ENCODE measurements at places on chromosomes 12 and 14.

- no peak for DNase-seq
Observed at GRCh38 chr12:94603434-94604365, 46.7 kb downstream of the TMCC3 start.

DNA sequence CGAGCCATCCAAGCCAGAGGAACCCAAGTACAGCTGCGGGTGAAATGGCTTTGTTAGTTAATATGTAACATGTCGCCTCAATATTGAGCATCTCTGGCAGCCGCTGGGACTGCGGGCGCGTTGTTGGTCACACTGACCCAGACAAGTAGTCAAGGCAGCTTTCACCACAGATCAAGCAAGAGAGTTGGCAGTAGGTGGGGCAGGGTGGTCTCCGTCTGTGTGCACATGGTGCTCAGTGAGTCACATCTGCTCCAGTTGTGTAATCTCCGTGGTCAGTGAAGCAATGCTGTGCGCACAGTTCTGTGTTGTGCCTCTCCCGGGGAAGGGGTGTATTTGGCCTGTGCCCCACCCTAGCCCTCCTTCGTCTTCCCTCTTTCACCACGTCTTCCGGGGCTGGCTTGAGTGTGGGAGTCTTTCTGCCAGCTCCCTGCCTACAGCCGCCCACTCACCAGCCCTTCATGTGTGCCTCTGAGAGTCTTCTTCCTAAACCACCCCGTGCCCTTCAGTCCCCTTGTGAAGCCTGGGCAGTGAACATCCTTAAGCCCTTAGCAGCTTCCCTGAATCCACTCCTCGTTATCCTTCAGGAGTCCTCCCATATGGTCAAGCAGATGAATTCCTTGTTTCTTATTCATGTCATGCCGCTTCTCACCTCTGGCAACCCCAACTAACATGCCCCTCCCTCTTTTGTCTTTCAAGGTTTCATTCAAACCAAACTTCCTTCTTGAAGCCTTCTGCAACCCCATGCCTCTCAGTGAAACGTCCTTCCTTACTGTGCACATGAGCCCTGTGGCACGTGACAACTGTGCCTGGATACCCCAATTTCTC, 242.1 kb downstream of the CACNA1C start:
- DNase-seq, result no peak

DNA sequence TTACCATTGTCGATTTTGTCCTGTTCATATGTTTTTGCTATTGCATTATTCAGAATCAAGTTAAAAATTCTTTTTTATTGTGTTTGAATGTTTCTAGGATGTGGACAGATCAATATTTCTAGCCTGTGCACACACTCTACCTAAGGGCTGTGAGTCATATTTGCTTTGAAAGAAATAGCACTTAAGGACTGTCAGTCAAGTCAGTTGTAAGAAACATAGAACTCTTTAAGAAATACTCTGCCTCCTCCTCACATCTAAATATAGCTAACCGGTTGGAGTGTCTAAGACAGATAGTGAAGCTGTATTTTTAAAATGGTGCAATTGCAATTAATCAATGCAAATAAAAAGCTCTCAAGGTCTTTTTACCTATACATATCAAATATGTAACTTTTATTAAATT, 17.9 kb upstream of the MGST1 start:
- no peak for DNase-seq

- no peak for DNase-seq
Observed at GRCh38 chr12:51954561-51955361, 3.3 kb downstream of the ACVR1B start.

GRCh38 chr12:122934722-122935121, 31.5 kb downstream of the ABCB9 start:
- DNase-seq, result no peak

DNA sequence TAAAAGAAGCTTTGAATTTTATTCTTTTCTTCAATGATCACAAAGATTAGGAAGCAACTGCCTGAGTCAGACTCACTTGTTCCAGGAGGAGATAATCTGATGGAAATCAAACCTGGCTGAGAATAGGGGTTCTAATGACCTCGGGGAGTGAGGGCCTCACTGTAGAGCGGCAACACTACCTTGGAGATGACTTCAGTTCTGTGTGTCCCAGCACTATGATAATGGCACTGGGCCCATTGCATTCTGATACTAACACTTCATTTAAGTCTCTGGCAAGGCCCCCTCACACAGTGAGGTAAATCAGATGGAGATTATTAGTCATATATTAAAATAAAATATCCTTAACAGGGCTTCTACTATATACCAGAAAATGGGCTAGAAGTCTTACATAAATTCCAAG, 233.3 kb upstream of the EGLN3 start:
- no peak for DNase-seq

DNA sequence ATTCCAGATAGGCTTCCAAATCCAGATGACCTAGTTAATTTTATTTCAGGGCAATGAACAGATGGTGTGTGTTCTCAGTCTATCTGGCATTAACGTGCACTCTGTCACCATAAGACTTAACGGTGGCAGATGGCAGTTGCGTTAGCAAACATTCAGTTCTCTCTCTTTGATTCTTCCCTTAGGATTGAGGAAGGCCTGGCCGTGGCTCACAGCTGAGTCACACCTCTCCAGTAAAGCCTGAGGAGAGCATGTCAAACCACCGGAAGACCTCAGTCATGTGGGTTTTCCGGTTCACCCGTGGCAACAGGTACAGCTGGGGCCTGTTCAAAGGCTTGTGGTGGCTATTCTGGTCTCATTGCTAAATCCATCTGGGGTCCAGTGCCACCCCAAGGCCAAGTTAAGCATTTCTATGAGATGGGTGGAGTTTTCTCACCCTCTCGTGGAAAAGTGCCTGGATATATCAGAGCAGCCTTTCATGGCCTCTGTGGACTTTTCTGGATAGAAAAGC, 545.1 kb upstream of the ATP2B1 start:
- peak; percentile 99 for DNase-seq

DNA sequence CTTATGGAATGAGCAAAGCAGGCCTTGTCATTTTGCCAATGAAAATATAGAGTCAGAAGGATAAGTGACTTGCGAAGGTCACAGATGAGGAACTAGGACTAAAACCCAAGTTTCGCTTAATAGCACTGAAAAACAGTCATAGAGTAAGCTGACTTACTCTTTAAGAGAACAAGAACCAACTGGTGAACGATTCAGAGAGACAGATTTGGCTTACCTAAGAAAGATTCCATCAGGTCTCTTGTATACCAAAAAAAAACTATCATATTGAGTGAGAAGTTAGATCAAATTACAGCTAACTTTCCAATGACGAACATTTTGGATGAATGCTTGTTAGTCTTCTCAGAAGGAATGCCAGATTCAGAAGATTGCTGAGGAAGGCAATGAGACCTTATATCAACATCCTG, 74.2 kb downstream of the ZFC3H1 start:
- no peak for DNase-seq

DNA sequence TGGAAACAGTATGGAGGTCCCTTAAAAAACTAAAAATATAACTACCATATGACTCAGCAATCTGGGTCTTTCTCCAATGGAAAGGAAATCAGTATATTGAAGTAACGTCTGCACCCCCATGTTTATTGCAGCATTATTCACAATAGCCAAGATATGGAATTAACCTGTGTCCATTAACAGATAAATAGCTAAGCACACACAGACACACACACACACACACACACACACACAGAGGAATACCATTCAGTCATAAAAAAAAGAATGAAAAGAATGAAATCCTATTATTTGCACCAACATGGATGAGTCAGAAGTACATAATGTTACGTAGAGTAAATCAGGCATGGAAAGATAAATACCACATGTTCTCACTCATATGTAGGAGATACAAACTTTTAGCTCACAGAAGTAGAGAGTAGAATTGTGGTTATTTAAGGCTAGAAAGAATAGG, 4.7 kb downstream of the KLRK1 start:
- no peak for DNase-seq

DNA sequence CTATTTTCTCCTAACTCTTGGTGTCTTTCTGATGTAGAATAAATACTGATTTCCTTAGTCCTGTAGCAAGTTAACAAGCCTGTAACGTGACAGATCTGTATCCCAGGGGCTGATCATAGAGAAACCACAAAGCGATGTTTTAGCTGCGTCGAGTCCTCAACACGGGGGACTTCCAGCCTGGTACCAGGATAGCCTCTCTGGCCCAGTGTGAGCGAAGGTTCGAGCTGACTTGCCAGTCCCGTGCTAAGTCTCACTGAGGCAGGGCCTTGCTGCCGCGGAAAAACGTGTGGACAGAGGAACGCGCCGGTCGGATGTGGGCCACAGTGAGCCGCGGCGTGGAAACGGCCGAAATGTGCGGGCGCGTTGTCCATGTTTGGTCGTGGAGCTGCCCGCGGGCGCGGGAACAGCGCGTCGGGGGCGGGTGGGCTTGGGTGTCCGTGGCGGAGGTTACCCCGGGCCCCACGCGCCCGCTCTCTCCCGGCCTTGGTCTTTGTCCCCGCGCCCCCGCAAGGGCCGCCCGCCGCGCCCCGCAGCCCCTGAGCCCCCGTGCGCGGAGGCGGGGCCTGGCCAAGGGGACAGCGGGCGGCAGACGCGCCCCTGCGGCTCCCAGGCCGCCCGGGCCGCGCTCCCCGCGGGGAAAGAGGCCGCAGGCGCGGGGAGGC, 531 bp upstream of the EML1 start:
- DNase-seq, result no peak

GRCh38 chr14:94564381-94564780, 3.1 kb downstream of the SERPINA4 start:
- DNase-seq, result no peak

GRCh38 chr14:80419345-80419744, 208.0 kb upstream of the DIO2 start:
- no peak for DNase-seq

DNA sequence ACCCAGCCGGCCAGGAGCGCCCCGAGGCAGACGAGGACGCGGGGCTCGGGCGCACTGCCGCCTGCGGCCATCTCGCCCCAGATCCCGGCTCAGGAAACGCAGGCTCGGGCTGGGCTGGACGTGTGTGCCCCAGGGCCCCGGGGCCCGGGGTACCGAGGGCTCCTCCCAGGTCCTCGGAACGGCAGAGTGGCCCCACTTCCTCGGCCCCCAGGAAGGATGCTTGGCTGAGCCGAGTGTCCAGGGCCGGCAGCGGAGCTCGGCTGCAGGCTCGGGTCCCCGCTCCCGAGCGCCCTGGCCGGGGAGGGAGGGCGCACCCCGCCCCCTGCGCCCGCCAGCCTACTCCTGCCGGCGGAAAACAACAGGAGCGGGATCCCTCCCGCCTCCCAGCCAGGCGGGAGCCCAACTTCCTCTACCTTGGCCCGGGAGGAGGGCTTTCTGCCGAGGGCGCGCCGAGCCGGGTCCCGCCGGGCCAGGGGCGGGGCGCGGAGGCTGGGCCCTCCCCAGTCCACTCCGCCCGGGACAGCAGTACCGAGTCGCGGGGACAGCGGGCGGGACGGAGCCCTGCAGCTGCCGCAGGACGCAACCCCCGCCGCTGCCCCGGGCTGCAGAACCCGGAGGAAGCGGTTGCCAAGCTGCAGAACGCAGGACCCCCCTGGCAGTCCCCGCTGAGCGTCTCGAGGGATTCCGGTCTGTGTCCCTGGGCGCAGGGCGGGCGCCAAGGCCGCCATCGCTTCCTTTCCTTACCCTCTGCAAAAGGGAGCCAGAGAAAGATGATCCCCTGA, at the start of gene VSIG10:
VSIG10 (minus strand) TSS at position 411 of the 782 bp plus-strand sequence; CDS start at position 71, 340 bp downstream.
- DNase-seq, result peak; percentile 67

GRCh38 chr14:100682749-100683148, 43.9 kb upstream of the DLK1 start:
- no peak for DNase-seq

- DNase-seq, result no peak
Observed at GRCh38 chr12:77814386-77814785, 16.3 kb upstream of the NAV3 start.

GRCh38 chr12:89040146-89040964, 311.9 kb downstream of the DUSP6 start:
- DNase-seq, result no peak

DNA sequence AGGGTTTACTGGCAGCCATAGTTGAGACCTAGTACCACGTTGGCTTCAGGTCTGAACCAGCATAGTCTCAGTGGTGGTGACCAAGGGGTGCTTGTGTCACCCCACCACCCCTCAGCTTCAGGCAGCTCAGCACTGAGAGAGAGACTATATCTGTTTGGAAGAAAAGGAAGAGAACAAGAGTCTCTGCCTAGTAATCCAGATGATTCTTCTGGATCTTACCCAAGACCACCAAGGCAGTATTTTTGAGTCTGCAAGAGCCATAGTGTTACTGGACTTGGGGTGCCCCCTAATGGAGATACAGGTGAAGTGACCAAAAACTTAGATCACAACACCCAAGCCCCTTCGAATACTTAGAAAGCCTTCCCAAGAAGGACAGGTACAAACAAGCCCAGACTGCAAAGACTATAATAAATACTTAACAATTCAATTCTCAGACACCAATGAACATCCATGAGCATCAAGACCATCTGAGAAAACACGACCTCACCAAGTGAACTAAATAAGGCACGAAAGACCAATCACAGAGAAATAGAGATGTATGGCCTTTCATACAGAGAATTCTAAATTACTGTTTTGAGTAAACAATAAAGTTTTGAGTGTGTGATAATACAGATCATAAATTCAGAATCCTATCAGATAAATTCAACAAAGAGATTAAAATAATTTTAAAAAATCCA, 107.0 kb downstream of the HELB start:
- no peak for DNase-seq

- DNase-seq, result no peak
Observed at GRCh38 chr12:46803517-46803916, 22.3 kb downstream of the SLC38A4 start.

- no peak for DNase-seq
Observed at GRCh38 chr12:30268041-30268440, 427.6 kb downstream of the IPO8 start.
